ENCODE measurements at places on chromosomes 4 and X.

DNA sequence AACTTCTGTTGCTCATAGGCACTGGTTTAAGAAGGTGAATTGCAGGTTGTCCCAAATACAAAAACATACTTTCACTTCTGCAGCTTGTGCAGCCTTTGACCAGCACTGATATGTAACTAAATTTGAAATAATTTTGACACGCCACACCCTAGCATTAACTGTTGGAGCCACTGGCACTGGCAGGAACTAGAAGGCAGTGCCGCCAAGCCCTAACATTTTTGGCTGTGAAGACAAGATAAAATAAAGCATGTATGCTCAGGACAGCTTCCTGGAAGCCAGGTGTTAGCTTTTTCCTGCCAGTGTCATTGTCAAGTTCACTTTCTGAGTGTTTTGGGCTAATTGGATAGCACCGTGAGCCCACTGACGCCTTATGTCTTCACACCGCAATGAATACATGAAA lies 65.3 kb upstream of the FBXW7 start:
- DNase-seq = no peak

DNA sequence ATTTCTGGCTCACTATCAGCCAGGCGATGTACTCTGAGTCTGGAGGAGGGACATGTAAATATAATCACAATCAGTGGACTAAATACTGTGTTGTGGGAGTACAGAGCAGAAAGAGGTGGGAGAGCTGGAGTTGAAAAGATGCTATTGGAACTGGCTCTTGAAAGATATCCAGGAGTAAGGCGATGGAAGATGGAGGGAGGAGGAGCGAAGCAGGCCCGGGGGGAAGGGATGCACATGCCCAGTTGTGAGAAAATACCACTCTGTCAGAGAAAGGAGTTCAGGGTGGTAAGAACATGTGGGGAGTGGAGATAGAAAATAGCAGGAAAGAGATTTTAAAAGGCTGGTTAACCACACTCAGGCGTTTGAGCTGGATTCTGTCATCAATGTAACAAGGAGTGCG lies 216.9 kb upstream of the ETNPPL start:
- DNase-seq = no peak

GRCh38 chr4:150577796-150578195 lies 4.2 kb upstream of the MAB21L2 start:
- no peak for DNase-seq

GRCh38 chrX:138775517-138775916 lies 64.0 kb upstream of the FGF13 start:
- DNase-seq = peak; percentile 1

DNA sequence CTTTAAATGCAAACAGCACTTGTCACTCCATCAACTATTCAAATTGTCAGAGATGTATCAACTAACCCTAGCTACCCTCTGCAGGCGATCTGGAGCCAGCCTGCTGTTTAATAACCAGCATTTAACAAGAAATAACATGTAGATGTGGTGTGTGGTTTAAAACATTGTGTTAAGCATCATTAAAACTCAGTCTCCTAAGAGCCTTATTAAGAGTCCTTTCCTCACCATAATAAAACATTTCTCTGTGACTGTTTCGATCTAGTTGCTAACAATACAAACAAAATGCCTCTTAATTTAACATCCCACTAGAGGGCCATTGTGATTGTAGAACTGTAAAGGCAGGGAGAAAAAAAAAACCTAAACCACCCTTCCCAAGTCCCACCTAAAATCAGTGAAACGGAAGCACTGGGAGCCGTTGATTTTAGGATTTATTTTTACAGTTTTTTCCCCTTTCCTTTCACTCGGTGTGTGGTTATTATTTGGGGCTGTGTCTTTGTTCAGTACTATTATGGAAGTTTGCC lies 708.6 kb downstream of the C4orf33 start:
- peak; percentile 87 for DNase-seq

- no peak for DNase-seq
These were observed 130.3 kb downstream of the ATP10D start for GRCh38 chr4:47615385-47615784.

- DNase-seq = no peak
These were observed 226.1 kb downstream of the QDPR start for GRCh38 chr4:17285747-17286146.

DNA sequence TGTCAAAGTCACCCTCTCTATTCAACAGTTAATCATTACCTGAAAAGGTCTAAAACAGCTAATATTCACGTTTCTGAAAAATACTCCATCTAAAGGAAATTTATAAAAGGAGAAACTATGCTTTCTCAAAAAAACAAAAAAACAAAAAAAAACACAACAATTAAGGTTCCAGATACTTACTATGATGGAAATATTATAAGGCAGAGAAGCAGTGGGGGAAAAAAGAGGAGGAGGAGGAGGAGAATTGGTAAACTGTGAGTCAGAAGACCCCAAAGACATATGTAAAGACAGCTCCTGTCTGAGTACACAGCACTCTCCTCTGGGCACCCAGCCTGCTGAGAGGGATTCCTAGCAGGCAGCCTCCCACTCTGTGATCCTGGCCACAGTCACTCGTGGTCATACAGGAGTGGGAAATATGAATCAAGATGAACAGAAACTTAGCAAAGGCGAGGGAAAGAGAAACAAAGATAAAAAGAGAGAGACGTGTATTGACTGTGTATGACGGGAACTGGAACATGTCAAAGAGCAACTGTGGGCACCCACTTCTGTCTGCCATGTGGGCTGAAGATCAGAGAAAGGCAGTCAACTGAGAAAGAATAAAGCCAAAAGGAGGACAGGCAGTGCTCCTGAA lies 12.5 kb downstream of the KLHL15 start:
- DNase-seq = no peak

DNA sequence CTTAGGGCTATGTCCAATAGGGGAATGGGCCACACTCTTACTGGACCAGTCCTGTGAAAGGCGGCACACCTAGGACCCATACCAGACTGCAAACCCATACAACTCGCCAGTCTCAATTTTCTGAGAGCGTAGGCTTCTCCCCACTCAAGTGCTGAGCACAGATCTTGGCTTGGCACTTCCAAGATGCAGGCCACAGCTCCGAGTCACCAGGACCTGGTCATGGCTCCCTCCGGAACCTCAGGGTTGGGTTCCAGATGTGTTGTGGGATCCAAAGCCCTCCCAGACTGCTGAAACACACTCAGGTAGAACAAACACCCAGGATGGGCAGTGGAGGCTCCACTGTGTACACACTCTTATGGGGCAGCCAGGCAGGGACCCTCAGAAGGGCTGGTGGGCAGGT lies 103.3 kb downstream of the TMEM144 start:
- DNase-seq = no peak

DNA sequence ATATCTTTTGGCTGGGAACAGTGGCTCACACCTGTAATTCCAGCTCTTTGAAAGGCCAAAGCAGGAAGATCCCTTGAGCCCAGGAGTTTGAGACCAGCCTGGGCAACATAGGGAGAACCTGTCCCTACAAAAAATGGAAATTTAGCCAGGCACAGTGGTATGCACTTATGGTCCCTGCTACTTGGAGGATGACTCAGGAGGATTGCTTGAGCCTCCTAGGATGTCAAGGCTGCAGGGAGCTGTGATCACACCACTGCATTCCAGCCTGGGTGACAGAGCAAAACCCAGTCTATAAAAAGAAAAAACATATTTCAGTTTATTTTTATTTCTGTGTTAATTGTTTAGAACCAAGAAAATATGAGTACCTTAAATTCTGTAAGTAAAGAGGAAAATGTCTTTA lies 123.7 kb downstream of the CBR4 start:
- DNase-seq = no peak

- DNase-seq = no peak
These were observed 18.4 kb downstream of the SMS start for GRCh38 chrX:21958916-21959315.

DNA sequence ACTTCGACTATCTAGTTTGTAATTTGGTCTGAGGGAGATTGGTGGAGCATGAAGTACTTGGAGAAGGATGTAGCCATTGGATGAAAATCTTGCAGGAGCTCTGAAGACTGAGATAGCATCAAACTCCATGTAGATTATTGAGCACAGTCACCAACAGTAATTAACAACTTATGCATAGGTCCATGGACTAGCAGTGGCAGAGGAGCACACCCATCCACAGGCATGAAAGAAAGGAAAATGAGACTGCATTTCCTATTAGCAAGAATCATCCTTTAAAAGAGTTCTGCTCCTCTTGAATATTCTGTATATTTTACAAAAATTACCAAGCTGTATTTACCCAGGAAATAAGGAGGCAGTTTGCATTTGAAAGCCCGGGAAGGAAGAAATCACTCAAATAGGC lies 529.4 kb upstream of the ACTRT1 start:
- DNase-seq = no peak

- DNase-seq = peak; percentile 90
These were observed 49.5 kb upstream of the LNX1 start for GRCh38 chr4:53640576-53641453.

DNA sequence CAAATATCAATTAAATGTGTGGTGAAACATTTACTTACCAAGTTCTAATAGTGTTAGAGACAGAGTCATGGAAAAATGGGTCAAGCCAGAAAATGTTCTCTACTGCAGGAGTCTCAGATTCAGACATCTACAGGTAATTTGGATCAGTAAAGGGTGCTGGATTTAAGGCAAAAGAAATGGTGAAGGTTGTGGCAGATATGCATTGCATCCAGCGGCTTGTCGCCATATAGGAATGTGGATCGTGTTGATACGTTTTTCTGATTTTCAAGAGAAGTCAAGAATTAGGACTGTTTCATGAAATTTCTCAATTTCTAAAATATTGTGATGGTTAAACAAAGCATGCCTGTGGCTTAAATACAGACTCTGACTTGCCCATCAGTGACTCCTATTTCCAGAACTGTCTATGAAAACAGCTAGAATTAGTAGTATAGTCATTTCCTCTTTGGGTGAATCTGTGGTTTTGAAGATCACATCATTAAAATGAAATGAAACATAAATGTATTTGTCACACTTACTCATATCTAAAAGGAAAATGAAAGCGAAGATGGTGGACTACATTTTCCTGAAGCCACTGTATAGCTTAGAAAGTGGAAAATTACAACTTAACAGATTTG lies 110.1 kb upstream of the VEGFC start:
- DNase-seq = no peak

DNA sequence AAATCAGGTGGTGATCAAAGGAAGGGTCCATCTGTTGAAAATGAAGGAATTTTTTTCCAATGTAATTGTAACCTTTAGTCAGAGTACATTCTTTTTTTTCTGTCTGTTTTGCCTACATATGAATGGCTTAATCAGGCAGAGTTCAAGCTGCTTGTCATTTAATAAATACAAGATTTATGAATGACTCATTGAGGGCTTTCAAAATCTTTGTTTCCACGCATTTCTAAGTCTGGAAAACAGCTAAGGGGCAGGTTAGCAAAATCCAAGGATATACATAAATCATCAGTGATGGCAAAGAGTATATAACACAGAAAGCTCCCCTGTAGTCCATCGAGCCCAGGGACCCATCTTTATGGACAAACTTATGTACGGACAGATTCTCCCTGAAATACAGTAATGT lies 1.8 kb downstream of the CA5B start:
- DNase-seq = no peak

DNA sequence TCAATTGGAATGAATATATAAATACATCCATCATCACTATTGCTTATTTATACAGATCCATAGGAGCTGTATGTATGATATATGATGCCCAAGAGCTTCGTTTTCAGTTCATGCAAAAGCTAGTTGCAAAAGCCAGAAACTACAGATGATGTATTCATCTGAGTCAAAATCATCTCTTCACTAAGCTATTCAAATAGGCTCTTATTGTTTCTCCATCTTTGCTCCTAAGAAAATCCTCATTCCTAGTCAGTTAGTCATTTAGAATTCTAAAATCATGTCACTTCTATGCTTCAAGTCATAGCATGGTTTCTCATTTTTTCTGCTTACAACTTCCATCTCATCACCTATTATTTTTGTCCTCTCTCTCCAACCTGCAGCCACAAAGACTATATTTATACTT lies 300.1 kb upstream of the TRAM1L1 start:
- no peak for DNase-seq

GRCh38 chr4:91359041-91360031 lies 944.4 kb upstream of the GRID2 start:
- no peak for DNase-seq

DNA sequence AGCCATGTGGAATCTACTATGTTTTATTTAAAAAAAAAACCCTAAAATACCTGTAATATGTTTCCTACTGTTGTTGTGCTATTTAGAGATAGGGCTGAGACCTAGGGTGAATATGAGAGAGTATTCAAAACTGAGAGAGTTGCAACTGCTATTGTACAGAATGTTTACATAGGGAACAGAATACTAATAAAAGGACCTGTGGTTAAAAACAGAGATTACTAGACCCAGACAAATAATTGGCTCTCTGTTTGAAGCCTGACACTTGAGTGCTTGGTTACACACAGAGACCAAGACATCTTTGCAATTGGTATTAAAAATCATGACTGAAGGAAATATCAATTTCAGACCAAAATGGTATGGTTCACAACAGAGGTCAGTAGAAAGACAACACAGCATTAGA lies 278.9 kb upstream of the GIMD1 start:
- no peak for DNase-seq

- DNase-seq = no peak
These were observed 137.5 kb downstream of the AMMECR1 start for GRCh38 chrX:110180176-110180927.

DNA sequence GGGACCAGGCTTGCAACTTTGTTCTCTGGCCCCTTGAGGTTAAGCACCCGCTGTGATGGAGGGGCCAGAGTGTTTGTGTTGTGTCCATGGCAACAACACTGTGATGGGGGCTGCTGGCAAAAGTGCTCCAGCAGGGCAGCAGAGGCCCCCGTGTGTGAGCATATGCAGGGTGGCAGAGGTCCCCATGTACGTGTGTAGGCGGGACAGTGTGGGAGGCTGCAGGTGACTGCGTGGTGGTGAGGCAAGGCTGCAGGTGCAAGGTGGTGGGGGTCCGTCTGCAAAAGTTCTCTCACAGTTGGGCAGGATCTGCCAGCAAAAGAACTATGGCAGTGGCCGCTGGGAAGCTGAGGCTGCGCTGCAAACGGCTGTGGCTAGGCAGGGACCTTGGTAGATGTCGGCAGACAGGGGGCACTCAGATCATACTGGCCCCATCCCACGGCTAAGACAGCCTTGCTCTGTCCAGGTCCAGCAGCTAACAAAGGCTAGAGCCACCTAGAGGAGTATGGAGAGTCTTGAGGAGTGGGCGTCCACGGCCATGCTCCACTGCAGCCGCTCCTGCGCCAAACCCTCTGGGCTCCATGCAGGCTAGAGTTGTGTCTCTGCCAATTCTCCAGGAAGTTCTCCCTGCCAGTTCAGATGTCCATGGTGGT lies 46.8 kb upstream of the PASD1 start:
- DNase-seq = no peak

DNA sequence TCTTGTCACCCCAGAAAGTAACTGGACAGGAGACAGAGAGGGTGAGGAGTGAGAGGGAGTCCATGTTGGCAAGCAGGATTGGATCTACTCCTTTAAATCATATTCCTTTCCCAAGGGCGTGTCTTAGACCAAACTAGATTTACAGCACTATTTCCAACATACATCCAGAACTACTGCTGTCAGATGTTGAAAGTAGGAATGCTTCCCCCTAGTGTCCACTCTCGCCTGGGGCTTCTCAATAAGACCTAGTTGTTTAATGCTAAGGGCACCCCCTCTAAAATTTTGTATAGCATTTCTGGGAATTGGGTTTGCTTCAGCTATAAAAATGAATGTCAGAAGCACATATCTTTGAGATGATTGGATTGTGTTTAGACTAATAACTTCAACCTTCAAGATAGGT lies 13.3 kb downstream of the OFD1 start:
- DNase-seq = no peak

All from DMS79 treated with DMSO at 0.1 percent for 48 hours (cell line).